NCI-H1092 treated with DMSO at 0.1 percent for 48 hours (cell line): ENCODE measurements at places on chromosomes 1 and 21.

- DNase-seq = no peak
Observed at GRCh38 chr1:227166559-227166958, 151.7 kb downstream of the CDC42BPA start.

DNA sequence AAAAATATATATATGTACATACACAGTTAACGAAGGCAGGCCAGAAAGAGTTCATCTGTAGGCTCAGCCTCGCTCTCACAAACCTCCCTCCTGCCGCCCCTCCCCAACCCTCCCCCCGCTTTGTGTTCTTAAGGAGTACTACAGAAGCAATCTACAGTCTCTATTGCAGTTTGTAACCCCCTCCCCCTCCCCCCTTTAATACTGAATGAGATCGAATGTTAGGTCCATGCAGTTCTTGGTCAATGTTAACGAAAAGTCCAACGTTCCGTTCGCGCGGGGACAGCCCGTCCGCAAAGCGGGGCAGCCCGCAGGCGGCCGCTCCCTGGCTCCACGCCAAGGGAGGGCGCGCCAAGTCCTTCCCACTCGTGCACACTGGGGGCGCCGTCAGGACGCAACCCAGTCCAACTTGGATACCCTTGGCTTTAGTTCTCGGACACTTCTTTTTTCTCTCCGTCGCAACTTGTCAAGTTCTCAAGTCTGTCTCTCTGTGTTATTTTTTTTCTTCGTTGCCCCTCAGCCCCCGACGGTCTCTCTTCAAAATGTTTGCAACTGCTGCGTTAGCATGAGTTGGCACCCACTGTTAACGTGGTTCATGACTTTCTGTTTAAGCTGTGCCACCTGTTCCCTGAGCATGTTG lies 2.2 kb downstream of the JUN start:
- peak; percentile 46 for DNase-seq

GRCh38 chr1:40039245-40039756 lies 1.2 kb upstream of the CAP1 start:
- peak; percentile 90 for DNase-seq

DNA sequence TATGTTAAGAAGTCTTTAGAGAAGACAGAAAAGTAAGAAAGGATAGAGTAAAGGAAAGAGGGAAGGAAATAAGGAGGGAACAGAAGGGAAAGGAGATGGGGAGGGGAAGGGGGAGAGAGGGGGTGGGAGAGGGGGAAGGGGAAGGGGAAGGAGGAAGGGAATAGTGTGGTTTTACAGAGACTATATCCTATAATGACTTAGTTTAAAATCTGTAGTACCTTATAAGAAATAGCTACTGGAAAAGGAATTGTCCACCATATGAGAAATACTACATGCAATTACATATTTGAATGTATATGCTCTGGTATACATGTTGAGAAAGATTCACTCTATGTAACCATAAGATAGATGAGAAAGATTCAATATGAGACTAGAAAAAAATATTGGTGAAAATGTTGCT lies 1042.3 kb downstream of the BRINP3 start:
- DNase-seq = no peak

- no peak for DNase-seq
Observed at GRCh38 chr1:12441414-12442105, 176.4 kb downstream of the DHRS3 start.

DNA sequence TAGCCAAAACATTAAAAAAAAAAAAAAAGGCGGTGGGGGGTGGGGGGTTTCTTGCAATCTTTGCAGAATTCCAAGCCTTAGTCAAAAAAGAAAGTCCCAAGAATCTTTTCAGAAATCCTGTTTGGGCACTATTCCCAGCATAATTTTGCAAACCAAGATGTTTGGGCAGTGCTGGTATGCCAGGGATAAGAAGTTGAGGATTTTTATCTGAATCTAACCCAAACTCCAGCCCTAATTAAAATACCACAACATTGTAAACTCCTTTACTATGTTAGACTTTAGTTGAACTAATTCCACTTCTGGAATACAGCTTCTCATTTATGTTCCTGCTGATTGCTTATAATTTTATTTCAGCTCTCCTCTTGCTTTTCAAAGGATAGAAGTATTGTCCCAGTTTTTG lies 504.1 kb upstream of the ADGRL2 start:
- no peak for DNase-seq

- DNase-seq = no peak
Observed at GRCh38 chr1:85656948-85657347, 51.3 kb downstream of the ZNHIT6 start.

DNA sequence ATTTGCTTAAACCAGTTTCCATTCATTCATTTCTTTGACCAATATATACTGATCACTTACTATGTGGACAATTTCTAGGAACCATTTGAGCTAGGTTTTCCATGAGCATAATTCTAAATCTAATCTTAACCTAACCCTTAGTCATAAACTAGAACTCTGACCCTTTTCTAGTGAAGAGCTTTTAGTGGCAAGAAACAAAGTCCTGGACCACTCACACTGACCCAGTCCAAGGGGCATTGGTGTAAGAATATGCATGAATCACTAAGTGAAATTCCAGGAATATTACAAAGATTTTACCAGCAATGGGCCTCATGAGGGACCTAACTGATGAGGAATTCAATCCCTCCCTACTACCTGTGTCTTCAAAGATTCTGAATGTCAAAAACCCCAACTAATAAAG lies 40.6 kb upstream of the SLC2A1 start:
- DNase-seq = no peak

- DNase-seq = no peak
Observed at GRCh38 chr1:160375788-160376524, 9.1 kb downstream of the NHLH1 start.

DNA sequence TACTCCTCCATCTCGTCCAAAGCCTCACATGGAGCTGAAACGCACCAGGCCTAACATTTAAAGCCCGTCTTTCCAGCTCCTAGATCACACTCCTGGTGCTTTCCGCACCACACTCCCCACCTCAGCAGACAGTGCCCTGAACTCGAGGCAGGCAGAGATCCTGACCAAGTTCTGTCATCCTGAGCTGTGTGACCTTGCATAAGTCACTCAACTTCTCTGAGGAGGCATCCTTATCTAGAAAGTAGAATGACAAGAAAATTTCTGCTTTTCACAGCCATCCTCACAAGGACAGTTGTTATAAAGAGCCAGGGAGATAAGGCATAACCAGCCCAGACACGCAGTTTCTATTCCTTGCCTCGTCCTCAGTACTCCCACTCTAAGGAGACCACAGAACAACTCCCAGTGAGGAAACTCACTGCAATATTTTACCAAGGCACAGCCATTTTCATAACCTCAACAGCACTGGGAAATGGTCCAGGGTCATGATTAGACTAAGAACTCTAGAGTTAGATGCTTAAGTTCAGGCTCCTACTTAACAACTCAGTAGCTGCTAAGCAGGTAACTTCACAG lies 3.1 kb downstream of the LRP8 start:
- DNase-seq = no peak

GRCh38 chr1:25073640-25074270 lies 143.7 kb upstream of the RUNX3 start:
- DNase-seq = no peak
